ENCODE measurements at places on chromosomes 4 and X. TPM values are rescaled to one million over a fixed set of nuclear protein-coding genes. Genes with fewer than 3 reads are reported as not detected.

GRCh38 chrX:47143894-47144625 is 442 bp downstream of the NDUFB11 start:
- DNase-seq = peak; percentile 41

GRCh38 chrX:122770581-122770980 is 413.5 kb upstream of the GRIA3 start:
- DNase-seq = no peak

GRCh38 chr4:127400731-127401346 is 231.9 kb upstream of the INTU start:
- peak; percentile 58 for DNase-seq

DNA sequence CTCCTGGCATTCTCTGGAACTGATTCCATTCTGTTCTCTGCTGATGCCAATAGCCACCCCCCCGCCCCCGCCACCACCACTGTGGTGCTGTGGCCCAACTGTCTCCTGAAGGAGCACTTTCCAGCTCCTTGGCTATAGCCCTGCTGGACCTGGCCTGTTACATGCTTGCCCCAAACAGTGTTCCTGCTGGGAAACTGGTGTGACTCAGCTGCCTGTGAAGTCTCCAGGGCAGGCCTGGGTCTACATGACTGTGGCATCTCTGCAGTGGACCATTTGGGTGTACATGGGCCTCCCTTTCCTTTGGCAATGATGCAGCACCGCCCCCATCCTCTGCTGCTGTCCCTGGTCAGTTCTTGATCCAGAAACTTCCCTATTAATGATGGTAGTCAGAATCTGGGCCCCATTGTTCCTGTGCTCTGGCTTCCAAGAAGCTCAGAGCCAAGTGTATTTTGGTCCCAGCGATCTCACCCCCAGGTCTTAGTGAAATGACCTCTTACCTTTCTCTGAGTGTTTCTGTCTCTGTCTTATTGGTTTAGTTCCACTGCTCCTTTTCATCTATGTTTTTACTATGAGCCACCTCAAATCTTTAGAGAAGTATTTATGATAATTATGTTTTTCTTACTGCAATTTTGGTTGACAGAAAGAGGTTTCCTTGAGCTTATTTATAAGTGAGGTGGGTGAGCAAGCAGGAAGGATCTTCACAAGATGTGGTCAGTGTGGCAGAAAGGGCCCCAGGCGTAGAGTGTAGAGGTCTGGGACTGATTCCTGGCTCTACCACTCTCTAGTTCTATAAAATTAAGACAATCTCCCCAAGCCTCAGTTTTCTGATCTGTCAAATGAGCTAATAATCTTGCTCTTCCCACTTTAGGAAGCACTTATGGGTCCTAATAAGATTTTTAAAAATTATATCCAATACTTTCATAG is 210.7 kb upstream of the EOLA2 start:
- DNase-seq = no peak

DNA sequence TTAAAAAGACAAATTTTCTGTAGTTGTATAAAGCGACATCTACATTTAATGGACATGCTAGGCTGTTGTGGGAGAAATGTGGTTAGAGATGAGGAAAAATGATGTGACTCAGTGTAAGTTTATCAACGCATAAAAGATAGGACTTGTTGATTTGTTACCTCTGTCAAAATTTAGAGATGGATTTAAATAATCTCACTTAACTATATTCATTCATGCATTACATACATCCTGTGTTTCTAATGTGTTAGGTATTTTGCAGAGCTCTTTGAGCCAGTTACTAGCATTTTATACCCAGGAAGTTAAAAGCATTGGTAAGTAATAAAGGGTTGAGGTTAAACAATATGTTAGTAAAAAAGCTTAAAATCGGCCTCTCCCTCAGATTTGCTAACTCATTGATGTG is 34.3 kb downstream of the METAP1 start:
- no peak for DNase-seq

DNA sequence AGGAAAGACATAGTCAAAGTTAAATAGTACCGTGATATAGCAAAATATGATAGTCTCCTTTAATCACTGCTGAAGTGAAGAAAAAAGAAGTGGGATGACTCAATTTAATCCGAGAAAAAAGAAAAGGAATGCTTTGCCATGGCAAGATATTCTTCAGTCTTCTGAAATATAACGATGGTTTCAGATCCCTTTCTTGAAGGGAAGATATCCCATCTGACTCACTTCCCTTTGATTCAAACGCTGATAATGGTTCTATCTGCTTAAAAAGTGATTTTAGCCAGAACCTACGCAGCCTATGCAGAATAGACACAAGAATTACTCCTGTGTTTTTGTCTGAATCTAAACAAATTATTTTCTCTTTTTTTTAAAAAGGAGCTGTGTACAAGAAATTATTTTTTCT is 68.1 kb upstream of the FTHL17 start:
- DNase-seq = no peak

DNA sequence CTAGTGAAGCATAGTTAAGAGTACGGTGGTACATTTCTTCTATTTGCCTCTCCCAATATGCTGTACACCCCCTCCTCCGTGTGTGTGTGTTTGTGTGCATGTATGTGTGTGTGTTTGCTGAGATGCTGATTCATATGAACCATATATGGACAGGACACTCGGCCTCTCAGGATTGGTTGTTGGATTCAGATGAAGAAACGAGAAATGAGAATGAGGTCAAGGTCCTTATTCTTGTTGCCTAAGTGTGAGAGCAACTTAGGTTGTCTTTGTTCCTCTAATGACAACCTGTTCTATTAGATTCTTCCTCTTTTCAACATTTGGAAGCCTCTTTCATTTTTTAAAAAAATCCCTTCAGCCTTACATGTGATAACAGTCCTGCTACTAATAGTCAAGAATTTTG is 1387.6 kb downstream of the STIM2 start:
- DNase-seq = no peak

- DNase-seq = no peak
Measured at GRCh38 chr4:88674979-88675378, 22.6 kb downstream of the NAP1L5 start.

GRCh38 chrX:103782640-103783039 is 6.0 kb downstream of the PLP1 start:
- no peak for DNase-seq

GRCh38 chr4:6420972-6421371 is 51.4 kb downstream of the PPP2R2C start:
- no peak for DNase-seq

DNA sequence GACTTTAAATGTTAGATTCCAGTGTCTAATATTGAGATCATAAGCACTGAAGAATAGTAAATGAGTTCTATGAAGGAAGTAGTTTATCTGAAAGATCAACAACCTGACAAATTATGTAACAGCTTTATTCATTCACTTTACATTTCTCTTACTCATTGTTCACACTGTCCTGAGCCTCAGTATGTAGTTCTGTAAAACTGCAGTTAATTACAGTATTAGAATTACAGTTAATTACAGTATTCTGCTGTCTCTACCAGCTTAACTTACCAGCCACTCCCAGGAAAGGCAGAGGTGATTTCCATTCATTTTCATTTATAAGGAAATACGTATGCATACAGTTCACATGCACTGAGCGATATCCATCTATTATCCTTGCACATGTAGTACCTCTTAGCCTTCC is 32.7 kb downstream of the NFKB1 start:
- no peak for DNase-seq

- DNase-seq = no peak
Measured at GRCh38 chr4:3830774-3831528, 64.8 kb downstream of the ADRA2C start.

DNA sequence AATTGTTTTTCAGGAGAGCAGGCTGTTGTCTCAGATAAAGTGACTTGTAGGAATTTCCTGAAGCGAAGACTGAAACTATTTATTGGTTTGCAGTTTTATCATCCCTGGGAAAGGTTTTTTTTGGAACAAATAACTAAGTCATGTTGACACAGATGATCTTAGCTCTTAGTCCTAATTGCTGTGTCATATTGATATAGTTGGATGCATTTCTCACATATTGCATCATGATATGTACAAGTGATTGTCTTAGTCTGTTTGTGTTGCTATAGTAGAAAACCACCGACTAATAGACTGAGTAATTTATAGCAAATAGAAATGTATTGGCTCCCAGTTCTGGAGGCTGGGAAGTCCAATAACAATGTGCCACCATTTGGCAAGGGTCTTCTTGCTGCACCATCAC is 397.5 kb upstream of the PPP1R2C start:
- no peak for DNase-seq

GRCh38 chr4:116515959-116516358 is 569.4 kb downstream of the TRAM1L1 start:
- DNase-seq = no peak

DNA sequence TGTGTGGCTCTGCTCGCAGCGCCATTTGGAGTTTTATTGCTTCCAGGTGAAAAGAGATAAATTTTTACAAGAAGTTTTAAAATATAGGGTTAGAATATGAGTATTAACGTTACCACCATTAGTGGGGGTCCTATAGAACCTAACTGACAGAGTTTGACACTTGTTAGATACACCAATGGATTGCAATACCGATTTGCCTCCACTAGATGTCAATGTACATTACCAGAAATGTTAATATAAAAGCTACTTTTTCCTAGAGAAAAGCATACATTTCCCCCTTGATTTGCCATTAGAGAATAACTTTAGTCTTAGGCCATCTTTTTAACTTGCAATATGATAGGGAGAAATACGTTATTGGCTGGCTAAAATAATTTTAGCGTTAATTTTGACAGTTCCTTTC is 108.4 kb downstream of the LINC00632 start:
- no peak for DNase-seq

GRCh38 chrX:111511477-111511876 is at the start of gene SERTM2:
SERTM2 (plus strand) TSS chrX:111511645; CDS start chrX:111518858, 7,213 bp downstream.
- peak; percentile 1 for DNase-seq

DNA sequence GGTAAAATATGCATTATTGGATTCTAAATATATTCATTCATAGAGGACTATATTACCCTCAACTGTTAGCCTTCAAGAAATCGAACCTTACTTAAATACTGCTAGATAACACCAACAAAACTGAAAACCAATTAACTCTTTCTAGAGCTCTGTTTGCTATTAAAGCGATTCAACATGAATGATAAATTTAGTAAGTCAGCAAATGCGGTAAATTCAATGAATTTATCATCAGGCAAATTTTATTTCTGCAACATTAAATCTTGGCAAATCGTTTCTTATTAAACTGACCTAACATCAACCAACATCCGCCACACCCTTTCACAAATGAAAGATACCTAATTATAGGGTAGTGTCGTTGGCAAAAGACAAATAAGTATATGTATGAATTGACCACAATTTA is 26.4 kb upstream of the HELT start:
- no peak for DNase-seq

DNA sequence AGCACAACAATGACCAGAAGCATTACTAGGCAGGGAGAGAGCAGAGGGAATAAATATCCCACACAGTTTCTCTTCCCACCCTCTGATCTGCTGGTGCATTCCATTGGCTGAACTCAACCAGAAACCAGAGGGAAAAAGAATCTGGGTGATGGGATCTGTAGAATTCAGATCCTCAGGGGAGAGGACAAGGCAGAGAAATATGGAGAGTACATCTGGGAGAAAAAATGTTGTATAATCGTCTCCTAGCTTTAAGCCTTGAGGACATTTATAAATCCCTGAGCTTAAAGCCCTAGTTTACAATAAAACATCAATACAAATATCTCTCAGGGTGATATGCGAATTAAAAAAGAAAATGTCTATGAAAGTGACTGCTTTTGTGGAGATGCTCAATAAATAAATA is 368.1 kb upstream of the MAD2L1 start:
- no peak for DNase-seq

- peak; percentile 23 for DNase-seq
Measured at GRCh38 chrX:101595739-101596419, 21.9 kb downstream of the ARMCX6 start.

DNA sequence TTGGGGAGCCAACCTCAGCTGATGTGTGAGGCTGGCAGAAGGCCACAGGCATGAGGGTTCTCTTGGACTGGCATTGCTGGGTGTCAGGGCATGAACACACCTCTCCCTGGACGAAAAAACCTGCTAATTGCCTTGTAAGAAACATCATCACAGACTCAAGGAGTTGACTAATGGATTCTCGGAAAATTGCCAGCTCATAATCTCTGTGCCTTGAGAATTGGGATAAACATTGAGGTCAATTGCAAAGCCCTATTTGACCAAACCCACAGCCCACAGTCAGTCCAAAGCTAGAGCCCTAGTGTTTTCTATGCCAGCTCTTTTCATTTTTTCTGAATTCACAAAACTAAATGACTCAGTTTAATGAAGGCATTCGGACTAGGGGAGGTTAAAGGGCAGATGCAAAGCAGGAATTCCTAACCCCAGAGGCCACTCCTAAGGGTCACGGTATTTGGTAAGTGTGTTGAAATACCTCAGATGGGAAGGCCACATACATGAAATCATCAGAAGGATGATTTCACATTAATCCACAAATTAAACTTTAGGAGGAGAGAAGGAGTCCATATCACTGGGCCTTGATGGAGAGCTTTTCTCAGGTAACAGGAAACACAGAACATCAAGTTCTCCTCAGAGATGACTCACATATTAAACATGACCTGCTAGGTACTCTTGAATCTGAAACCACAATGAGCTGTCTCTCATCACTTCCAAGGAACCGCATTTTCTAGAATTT is 39.0 kb upstream of the RASL11B start:
- peak; percentile 42 for DNase-seq

- DNase-seq = no peak
Measured at GRCh38 chr4:88398381-88398780, 19.7 kb downstream of the HERC6 start.

The TIGD2 gene
- 2.0 TPM for total RNA-seq

The NDP gene
- not detected for total RNA-seq

The CASP6 gene
- total RNA-seq = 19.1 TPM

The GPR119 gene
- total RNA-seq = not detected

The SH2D1A gene
- 43.2 TPM for total RNA-seq

The NSG1 gene
- total RNA-seq = 5.6 TPM

The P2RY10 gene
- total RNA-seq = 42.2 TPM

The KIF4A gene
- total RNA-seq = 19.5 TPM

The CLIC2 gene
- not detected for total RNA-seq

The CTAG2 gene
- not detected for total RNA-seq

The CDKL2 gene
- 0.83 TPM for total RNA-seq

The TMEM150C gene
- total RNA-seq = not detected

All from activated CD8-positive, alpha-beta T cell treated with anti-CD3 and anti-CD28 coated beads for 36 hours (primary cell).